Activated CD4-positive, alpha-beta T cell treated with anti-CD3 and anti-CD28 coated beads, Interleukin-2, amount 10 ng/mL, durations not matched to agents 24 days and 14 days (primary cell): ENCODE measurements at places on chromosomes 1 and 21. TPM values are rescaled to one million over a fixed set of nuclear protein-coding genes. Genes with fewer than 3 reads are reported as not detected.

DNA sequence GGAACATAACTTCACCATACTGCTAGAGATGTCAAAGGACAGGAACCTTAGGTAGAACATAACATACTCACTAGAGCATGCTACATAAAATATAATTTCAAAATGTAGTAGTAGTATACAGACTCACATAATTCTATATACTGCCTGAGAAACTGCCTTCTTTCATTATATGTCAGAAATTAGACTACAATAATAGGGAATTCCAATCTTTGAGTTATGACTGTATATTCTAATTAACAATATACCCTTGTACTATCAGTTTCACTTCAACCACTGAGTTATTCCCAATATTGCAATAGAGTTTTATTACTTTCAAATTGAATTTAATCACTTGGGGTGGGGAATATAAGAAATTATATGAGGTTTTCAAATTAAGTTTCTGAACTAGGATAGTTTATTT is 44.0 kb downstream of the OMA1 start:
- no peak for DNase-seq

Gene PBX1
- not detected in 2 replicates for total RNA-seq

Gene FAM72B
- total RNA-seq: 21.6 and 23.0 TPM in 2 replicates

Gene URB1
- total RNA-seq: 39.2 and 41.7 TPM in 2 replicates
